NCI-H187 (cell line): ENCODE measurements at places on chromosomes 11 and 22.

DNA sequence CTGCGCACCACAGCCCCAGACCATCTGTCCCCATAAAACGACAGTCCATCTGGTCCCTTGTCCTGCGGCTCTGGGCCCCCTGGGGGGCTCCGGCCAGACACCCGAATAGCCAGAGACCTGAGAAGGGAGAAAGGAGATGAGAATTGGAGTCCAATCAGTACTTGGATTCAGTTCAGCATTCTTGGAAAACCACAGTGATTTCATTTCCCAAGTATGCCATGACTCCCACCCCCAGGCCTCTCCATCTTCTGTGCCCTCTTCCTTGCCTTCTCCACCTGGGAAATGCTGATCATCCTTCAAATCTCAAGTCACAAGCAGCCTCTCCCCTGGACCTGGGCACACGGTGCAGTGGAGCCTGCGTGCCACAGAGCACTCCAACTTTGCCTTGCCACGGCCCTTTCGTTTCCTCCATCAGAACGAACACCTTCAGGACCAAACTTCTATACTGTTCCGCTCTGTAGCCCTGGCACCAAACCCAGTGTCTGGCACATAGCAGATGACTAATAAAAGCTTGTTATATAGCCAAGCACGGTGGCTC lies 10.9 kb upstream of the MFNG start:
- no peak for DNase-seq

DNA sequence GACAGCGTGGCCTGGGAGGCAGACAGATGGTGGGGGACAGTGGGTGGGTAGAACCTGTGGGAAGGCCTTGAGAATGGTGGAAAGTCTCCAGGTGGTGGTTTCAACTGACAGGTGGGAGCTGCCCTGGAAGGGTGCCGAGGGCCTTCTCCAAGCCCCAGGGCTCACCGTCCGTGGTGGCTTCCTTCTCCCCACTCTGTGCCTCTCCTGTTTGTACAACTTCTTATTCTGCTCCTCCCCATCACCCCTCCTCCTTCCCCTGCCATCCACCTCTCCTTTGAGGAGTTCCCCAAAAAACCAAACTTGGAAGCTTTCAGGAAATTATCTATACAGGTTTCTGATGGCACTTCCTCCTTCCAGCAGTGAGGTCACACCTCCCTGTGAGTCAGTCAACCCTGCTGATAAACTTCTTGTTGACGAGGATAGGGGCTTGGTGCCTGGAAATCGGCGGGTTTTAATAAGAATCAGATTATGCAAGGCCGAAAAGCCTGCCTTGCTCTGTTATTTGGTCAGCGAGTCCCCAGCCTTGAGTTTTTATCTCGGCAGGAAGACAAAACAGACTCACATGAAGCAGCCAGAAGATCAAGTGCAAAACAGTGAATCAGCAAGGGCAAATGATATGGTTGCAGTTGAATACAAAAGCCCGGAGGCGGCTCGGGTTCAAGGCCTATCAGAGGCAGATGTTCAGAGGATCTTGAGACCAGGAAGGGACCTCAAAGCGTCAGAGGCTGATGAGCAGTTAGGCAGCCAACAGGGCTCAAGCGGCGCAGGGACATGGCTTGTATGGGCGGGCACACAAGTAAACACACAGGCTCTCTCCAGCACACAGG lies 9.5 kb upstream of the ST3GAL4 start:
- DNase-seq, result no peak

- DNase-seq, result no peak
Observed at GRCh38 chr11:83127310-83127637, 29.7 kb upstream of the PCF11 start.

DNA sequence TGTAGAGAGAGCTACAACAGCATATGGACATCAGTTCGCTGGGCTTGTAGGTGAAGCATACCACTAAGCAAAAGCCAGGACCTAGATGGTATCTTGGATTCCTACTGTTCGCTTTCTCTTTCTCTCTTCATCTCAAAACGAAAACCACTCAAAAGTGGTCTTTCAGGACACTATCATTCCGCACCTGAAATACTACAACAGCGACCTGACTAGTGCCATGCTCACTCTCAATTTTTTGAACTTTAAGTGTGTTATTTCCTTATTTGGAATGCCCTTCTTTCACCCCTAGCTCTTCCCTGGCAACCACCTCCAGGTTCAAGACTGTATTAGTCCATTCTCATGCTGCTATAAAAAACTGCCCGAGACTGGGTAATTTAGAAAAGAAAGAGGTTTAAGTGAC lies 59.2 kb downstream of the CCDC83 start:
- DNase-seq, result no peak

DNA sequence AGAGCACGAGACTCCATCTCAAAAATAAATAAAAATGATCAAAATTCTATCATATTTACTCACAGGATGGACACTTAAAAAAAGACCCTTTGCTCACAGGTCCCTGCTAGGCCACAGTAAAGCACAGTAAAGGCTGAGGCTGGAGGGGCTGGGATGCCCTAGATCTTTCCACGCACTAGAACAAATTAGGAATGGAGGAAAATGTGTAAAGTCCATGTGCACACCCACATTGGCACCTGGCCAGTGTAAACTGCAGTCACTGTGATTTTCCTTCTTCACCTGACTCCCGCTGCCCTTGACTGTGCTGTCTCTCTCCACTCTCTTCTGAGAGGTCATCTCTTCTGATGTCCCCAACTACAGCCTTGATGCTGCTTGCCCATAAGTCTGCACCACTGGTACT lies 195.5 kb downstream of the EFCAB6 start:
- no peak for DNase-seq

GRCh38 chr22:17087498-17088131 lies 2.8 kb downstream of the IL17RA start:
- no peak for DNase-seq

DNA sequence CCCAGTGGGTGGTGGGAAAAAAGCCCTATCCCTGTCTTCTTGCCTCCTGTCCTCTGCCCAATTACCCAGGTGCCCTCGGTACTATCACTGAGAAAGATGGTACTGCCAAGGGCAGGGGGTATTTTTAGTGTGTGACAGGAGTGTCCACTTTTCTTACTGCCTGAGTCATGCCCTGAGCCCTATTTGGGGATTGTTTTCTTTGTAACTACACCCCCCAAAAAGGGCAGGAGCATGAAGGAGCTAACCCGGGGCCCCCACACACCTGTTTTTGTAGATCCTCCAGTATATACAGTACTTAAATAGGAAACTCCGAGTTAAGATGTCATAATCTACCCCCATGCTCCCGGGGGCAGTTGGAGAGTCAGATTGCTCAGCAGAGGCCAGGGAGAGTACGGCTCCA lies 3.8 kb downstream of the SMTNL1 start:
- no peak for DNase-seq

DNA sequence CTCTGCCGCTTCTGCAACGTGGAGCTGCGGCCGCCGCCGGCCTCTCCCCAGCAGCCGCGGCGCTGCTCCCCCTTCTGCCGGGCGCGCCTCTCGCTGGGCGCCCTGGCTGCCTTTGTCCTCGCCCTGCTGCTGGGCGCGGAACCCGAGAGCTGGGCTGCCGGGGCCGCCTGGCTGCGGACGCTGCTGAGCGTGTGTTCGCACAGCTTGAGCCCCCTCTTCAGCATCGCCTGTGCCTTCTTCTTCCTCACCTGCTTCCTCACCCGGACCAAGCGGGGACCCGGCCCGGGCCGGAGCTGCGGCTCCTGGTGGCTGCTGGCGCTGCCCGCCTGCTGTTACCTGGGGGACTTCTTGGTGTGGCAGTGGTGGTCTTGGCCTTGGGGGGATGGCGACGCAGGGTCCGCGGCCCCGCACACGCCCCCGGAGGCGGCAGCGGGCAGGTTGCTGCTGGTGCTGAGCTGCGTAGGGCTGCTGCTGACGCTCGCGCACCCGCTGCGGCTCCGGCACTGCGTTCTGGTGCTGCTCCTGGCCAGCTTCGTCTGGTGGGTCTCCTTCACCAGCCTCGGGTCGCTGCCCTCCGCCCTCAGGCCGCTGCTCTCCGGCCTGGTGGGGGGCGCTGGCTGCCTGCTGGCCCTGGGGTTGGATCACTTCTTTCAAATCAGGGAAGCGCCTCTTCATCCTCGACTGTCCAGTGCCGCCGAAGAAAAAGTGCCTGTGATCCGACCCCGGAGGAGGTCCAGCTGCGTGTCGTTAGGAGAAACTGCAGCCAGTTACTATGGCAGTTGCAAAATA lies 816 bp downstream of the PDE3B start:
- peak; percentile 42 for DNase-seq

DNA sequence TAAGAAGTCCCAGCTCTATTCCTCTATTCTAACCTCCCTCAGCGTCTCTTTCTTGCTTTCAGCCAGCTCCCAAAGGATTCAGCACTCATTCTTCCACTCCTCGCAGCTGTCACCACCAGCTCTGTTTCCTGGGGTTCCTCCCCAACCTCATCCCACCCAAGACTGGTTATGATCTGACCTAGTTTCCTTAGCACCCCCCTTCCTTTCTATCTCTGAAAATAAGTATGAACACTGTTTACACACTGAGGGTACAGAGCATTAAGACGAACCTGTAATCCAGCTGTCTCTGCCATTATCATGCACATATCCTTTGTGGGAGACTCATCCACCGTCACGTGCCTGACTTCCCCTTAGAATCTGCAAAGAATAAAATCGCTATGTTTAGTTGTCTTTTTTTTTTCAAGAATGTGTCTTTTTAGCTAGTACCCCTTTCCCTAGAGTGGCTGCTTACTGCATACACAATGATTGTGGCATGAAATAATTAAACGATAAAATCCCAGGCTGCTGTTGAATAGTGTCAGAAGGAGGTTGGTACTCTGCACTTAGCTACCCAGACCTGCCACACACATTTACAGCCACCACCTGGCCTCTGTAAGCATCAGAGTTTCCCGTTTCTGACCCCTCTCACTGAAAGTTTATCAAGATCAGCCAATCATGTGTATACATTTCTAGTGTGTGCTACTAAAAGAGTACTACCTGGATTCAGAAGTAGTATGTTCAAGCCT lies 26.9 kb upstream of the CSTF3 start:
- DNase-seq, result no peak

DNA sequence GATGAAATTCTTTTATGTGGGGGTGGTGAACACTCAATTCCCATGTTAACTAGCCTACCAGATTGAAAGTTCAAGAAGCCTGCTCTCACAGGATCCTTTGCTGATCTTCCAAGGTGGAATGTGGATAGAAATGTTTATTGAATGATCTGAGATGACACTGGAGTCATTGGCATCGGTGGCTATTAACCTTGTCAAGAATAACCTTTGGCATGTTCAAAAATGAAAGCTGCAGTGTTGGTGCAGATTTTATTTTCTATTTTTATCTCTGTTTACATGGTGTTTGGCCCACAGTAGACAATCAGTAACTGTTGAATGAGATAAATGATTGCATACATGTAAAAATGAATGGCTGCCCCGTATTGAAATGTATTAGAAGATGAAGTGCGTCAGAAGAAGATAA lies 19.0 kb downstream of the MCAM start:
- DNase-seq, result no peak

DNA sequence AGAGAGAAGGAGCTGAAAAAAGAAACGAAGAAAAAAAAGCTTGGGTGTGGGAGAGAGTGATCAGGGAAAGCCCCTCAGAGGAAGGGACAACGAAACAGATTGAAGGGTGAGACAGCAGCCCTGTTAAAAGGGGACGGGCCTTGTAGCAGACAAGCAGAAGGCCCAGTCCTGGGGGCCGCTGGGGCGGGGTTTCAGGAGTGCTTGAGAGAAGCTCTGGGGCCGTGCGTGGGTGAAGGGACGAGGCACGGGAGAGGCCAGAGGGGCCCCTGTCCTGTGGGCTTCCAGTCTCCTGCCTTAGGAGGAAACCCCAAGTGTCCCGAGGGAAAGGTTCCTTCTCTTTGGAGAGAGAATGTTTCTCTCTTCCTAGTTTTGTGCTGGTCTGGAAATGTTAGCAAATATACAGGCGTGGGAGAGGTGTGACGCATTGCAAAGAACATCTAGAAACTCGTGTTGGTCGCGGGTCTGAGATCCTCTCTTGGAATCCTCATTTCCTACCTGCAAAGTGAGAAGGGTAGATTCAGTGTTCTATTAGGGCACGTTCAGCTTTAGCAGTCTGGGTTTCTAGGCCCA lies 28.6 kb downstream of the ADAMTS15 start:
- DNase-seq, result no peak

- no peak for DNase-seq
Observed at GRCh38 chr22:41898645-41899044, 16.2 kb downstream of the SHISA8 start.

DNA sequence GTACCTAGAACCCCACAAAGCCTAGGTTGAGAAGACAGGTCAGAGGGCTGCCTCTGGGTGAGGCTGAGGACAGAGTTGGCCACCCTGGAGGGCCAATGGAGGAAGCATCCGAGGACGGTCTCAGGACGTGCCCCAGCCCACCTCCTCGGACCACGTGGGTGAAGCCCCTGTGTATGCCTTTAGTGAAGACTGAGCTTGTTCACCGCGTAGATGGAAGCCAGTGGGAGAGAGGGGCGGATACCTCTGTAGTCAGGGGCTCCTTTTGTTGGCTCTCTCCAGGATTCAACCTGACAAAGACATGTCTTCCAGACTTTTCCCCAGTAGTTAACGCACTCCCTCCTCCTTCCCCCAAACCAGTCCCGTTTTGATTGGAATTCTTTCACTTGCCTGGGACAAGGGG lies 110.7 kb downstream of the ZBTB16 start:
- DNase-seq, result no peak

- DNase-seq, result no peak
Observed at GRCh38 chr11:62614275-62614674, 1.2 kb downstream of the ROM1 start.

GRCh38 chr11:132064987-132065620 lies 694.7 kb downstream of the NTM start:
- no peak for DNase-seq

DNA sequence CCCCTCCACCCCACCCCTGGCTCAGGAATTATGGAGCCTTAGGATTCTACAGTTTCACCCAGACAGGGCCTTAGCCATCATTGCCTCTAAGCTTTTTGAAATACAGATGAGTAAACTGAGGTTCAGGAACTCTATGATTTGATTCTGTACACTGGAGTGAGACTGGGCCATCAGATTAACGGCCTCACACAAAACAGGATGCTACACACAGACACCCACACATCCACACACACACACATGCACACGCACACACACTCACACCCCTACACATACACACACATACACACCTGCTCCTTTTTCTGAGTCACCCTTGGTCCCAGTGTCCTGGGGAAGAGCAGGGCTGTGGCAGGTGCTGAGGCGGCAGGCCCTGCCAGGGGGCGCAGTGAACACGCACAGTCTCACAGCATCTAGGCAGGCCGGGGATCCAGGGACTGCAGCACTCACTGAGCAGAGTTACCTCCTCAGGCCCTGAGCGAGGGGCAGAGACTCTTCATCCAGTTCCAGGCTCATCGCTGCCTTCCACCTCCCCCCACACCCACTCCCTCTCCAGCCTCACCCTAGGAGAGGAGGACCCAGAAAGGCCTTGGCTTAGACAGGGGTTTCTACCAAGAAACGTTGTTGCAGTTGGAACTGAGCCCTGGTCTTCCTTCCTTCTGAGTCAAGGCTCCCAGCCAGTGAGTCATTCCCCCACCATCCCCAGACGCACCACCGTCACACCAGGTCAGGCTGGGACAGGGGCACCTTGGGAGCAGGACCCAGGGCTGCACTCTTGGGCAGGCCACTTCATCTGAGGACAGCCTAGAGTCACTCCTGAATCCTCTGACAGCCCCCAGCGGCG lies 89.8 kb upstream of the PARVA start:
- DNase-seq, result no peak

- DNase-seq, result no peak
Observed at GRCh38 chr22:20080445-20080775, 369 bp downstream of the DGCR8 start.
